Activated gamma-delta T cell (primary cell): ENCODE measurements at places on chromosomes 12 and 14.

GRCh38 chr12:95805864-95806671 is 15.5 kb upstream of the NTN4 start:
- DNase-seq, result no peak

DNA sequence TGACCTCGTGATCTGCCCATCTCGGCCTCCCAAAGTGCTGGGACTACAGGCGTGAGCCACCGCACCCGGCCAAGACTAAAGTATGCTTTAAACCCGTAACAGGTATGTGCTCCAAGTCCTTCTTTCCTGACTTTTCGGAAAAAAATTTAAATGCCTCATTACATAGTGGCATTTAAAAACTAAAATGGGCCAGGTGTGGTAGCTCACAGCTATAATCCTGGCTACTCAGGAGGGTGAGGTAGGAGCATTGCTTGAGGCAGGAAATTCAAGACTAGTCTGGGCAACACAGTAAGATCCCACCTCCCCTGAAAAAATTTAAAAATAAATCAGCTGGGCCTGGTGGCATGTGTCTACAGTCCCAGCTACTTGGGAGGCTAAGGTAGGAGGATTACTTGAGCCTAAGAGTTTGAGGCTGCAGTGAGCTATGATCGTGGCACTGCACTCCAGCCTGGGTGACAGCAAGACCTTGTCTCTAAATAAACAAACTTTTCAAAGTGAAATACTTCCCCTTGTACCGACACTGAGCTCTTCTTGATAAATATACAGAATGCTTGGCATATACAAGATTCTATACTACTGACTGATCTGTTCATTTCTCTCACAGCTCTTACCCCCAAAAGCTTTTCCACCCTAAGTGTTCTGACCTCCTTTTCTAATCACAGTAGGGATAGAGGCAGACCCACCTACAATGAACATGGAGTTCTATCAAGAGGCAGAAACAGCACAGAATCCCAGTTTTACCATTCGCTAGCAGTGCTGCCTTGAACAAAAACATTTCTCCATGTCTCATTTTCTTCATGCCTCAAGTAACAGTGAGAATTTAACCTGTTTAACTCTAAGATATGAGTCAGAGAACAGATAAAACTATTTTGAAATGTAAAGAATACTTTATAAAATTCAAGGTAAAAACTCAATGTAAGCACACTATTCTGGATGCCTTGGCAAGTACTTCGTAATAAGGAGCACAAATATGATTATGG is 7.9 kb downstream of the PPP4R3A start:
- DNase-seq, result no peak

DNA sequence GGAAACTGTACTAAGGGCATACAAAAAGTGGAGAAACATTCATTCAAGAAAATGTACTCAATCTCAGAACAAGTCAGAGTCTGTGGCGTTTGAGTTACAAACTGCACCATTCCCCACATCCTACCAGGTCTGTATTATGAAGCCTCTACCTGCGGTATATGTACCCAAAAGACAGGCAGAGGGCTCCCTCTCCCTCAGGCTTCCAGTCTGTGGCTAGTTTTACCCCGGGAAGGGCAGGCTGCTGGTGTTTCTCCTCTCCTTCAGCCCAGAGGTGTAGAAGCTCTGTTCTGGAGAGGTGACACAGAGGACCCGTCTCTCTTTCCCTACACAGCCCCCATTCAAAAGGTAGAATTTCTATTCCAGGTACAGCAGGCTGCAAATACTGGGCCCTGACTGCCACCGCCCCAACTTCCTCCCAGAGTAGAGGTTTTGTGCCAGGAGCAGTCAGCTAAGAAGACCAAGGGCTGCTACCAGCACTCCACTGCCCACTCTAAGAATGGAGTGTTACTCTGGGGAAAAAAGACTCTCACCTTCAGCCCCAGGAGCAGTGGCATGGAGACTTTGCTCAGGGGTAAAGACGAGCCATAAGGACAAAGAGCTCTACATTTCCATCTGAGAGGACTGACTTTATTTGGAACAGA is 39.4 kb downstream of the PARP11 start:
- DNase-seq, result no peak

GRCh38 chr12:34393086-34393820 is 371.0 kb downstream of the ALG10 start:
- DNase-seq, result no peak

GRCh38 chr12:100031836-100032235 is 47.1 kb upstream of the ANKS1B start:
- DNase-seq, result no peak

- no peak for DNase-seq
Observed at GRCh38 chr12:42396473-42397259, 70.7 kb downstream of the PPHLN1 start.

DNA sequence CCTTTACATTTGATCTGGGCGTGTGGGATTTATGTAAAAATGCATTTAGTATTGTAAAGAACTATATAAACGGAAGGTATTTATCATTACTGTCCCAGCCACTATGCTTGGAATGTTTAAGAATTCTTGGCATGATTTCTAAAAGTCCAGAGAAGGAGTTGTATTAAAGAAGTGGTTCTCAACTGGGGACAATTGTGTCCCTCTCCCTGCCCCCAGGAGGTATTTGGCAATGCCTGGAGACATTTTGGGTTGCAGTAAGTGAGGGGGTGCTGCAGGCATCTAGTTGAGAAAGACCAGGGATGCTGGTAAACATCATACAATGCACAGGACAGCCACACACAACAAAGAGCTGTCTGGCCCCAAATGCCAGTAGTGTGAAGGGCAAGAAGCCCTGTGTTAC is 7.2 kb downstream of the SLC38A1 start:
- DNase-seq, result no peak

DNA sequence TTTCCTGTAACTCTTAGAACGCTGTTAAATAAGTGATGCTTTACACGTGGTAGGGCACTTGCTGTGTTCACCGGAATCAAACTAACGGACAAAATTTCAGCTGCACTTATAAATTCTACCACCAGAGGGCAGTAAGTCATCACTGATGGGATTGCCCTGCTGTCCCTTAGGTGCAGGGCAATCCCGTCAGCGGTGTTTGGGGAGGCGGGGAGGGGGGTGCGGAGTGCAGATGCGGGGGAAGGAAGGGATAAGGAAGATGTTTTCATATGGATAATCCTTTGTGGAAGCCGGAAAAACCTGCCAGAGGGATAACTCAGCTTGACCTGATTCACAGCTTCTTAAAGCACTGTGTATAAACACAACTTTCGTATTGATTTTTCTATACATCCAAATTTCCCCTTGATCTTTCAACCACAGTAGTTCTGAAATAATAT is 21.7 kb upstream of the SLC10A1 start:
- DNase-seq, result no peak

DNA sequence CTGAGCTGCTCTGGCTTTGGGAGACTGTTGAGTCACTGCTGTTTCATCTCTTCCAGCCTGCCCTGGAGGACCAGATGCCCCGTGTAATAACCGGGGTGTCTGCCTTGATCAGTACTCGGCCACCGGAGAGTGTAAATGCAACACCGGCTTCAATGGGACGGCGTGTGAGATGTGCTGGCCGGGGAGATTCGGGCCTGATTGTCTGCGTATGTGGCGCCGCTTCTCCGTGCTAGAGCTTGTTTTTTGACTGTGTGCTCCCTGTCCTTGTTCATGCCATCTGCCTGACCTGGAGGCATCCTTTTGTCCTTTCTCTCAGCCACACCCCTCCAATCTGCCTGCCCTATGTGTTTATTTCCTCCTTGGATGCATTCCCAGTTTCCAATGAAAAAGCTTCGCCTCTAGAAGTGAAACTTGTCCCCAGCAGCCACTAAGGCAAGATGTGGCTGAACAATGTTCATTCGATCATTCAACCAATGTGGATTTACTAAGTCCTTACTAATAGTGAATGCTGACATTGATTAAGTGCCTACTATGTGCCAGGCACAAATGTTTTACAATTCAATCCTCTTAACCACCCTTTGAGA is 98.6 kb downstream of the NT5DC3 start:
- no peak for DNase-seq

- DNase-seq, result no peak
Observed at GRCh38 chr14:104550861-104551728, 28.5 kb upstream of the C14orf180 start.

DNA sequence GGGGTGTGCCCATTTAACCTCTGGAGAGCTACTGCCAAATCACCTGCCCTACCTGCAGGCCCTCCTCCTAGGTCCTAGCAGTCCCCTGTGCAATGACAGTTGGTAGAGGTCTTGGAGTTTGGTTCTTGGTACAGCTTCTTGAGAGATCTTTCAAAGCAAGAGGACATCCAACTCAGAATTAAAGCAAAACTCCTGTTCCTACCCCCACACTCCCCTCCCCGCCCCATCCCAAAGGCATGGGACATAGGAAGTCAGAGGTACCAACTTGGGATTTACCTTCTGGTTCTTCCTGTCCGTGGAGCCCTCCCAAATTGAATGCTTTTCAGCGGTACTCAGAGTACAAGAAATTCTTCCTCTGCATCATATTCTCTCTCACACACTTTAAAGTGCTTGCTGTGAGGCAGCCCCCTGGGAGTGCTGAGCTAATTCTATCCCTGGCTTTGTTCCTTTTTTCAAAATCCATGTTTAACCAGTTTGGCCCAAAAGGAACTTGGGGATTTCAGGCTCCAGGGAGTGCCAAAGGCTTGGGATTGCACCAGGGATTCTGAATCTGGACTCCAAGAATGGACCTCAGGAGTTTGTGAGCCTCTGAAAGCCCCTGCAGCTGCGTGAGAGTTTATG is 40.8 kb downstream of the GALNT16 start:
- DNase-seq, result no peak

DNA sequence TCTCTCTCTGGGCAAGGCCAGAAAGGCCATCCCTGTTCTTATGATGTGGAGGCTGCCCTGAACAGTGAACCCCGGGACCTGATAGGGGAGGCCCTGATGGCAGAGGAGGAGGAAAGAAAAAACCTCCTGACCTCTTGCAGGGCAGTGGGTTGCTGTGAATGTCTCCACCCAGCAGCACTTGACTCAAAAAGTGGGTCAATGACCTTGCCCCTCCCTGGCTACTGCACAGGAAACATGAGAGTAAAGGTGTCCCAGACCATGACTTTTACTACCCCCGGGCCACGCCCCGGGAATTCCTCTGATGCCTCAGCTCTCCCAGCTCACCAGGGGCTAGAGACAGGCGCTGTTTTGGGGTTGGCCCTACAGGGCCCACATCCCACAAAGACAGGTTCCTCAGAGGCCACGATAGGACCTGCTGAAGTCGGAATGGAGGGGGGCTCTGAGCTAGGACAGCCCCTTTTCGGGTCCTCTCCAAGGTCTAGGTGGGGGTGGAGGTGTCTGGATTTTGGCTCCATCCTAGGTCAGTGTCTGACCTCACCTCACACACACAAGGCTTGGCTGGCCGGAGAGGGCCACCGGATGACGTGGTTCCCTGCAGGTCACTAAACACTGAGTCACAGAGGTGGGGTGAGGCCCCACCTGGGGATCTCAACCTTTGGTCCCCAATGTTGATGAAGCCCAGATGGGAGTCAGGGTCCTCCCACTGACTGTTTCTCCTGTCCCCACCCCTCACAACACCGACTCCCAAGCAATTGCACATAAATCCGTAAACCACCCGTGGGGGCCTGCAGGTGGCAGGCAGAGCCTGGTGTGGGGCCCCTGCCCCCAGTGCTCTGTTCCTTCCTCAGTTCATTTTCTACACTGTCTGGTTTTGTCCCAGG is 1.6 kb downstream of the RHOF start:
- no peak for DNase-seq

GRCh38 chr12:107864235-107864634 is 89.7 kb downstream of the ASCL4 start:
- no peak for DNase-seq

- no peak for DNase-seq
Observed at GRCh38 chr14:48628870-48629269, 953.5 kb upstream of the MDGA2 start.

GRCh38 chr14:89186856-89187376 is 230.1 kb downstream of the FOXN3 start:
- DNase-seq, result no peak

GRCh38 chr12:58818546-58818945 is 101.8 kb downstream of the LRIG3 start:
- DNase-seq, result no peak

DNA sequence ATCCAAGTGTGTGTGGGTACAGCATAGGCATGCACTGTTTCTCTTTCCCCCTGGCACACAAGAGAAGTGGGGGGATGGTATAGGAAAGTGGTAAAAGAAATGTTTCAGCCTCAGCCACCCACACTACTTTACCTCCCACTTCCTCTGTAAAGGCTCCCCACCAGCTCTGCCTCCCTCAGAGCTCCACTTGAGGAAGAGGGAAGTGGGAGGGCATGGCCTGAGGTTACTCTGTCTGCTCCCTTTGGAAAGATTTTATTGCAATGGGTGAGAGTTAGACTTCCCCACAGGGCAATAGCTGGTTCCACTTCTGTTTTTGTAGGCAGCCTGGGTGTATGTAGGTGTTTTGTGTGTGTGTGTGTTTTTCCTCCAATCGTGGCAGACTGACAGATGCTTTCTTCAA is 145.3 kb downstream of the SSPN start:
- no peak for DNase-seq

DNA sequence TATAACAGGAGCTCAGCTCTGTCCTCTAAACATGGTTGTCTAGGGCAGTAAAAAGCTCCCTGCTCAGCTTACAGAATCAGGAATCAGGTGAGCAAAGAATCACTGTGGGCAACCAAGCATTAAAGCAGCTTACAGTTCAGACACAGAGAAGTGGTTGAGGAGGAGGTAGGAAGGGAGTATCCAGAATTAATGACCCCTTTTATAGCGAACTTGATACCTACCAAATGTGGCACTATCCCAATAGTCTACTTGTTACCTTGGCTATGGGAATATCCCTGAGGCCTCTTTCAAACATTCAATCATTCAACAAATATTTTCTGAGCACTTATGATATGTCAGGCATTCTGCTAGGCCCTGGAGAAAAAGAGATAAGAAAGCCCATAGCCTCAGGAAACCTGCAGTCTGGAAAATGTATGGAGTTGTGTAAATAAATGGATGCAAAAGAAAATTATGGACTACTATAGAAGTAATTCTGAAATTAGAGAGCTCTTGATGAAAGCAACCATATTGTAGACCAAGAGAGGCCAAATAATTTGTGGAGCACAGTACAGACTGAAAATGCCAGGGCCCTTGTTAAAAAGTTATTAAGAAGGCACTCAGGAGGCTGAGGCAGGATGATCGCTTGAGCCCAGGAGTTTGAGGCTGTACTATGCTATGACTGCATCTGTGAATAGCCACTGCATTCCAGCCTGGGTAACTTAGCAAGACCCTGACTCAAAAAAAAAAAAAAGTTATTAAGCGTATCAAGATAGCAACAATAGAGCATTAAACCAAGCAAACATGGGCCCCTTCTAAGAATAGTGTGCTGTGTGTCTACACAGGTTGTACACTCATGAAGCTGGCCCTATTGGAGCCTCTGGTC is 134.0 kb upstream of the CPSF6 start:
- no peak for DNase-seq

GRCh38 chr14:20620798-20621478 is 20.6 kb downstream of the OR6S1 start:
- no peak for DNase-seq

- DNase-seq, result no peak
Observed at GRCh38 chr12:4433745-4434058, 11.9 kb downstream of the FGF6 start.

GRCh38 chr12:109756457-109756856 is 42.8 kb downstream of the FAM222A start:
- DNase-seq, result no peak
